ENCODE measurements at places on chromosomes 7 and 10. TPM values are rescaled to one million over a fixed set of nuclear protein-coding genes. Genes with fewer than 3 reads are reported as not detected.

The ASNS gene
- polyA plus RNA-seq: 31.3 TPM

The ATP5F1C gene
- 367 TPM for polyA plus RNA-seq

The SEMA3E gene
- polyA plus RNA-seq: 3.3 TPM

The NKX2-3 gene
- not detected for polyA plus RNA-seq

The EFCAB10 gene
- polyA plus RNA-seq: 1.7 TPM

The GARS1 gene
- polyA plus RNA-seq: 80.8 TPM

The CYP2C9 gene
- 2.9 TPM for polyA plus RNA-seq

The DMBT1 gene
- 0.05 TPM for polyA plus RNA-seq

The DPYSL4 gene
- 19.4 TPM for polyA plus RNA-seq

The FAM131B gene
- 3.0 TPM for polyA plus RNA-seq

The RAPGEF5 gene
- polyA plus RNA-seq: 39.6 TPM

The CLRN3 gene
- polyA plus RNA-seq: not detected

The EVX1 gene
- polyA plus RNA-seq: 0.07 TPM

The GRM8 gene
- 9.6 TPM for polyA plus RNA-seq

The CALY gene
- polyA plus RNA-seq: 0.59 TPM

The RPEL1 gene
- 0.20 TPM for polyA plus RNA-seq

The PVRIG gene
- polyA plus RNA-seq: 5.1 TPM

The CALHM1 gene
- 0.07 TPM for polyA plus RNA-seq

The GOLGA7B gene
- 0.40 TPM for polyA plus RNA-seq

The CPA4 gene
- polyA plus RNA-seq: 0.34 TPM

The HIPK2 gene
- 87.5 TPM for polyA plus RNA-seq

The FKBP6 gene
- polyA plus RNA-seq: 0.61 TPM

The CCL24 gene
- polyA plus RNA-seq: not detected

The DNAJC12 gene
- 14.5 TPM for polyA plus RNA-seq

The AMPH gene
- 18.0 TPM for polyA plus RNA-seq

The SUN3 gene
- polyA plus RNA-seq: 0.12 TPM

The DENND10 gene
- polyA plus RNA-seq: 56.9 TPM

The CYP3A4 gene
- 0.11 TPM for polyA plus RNA-seq

The KIAA1549 gene
- 14.4 TPM for polyA plus RNA-seq

The PDZD7 gene
- 2.9 TPM for polyA plus RNA-seq

The FAM241B gene
- 10.4 TPM for polyA plus RNA-seq

The GALNT17 gene
- 5.3 TPM for polyA plus RNA-seq

The EN2 gene
- polyA plus RNA-seq: 0.18 TPM

The CFAP70 gene
- polyA plus RNA-seq: 24.5 TPM

The CYP3A7 gene
- 14.2 TPM for polyA plus RNA-seq

The VAX1 gene
- polyA plus RNA-seq: not detected
